Motor neuron (in vitro differentiated cells): ENCODE measurements at places on chromosomes 5 and 9. TPM values are rescaled to one million over a fixed set of nuclear protein-coding genes. Genes with fewer than 3 reads are reported as not detected.

C6 gene
- total RNA-seq: 3.6 TPM in 2 replicates

COL23A1 gene
- 0.10 and 0.22 TPM in 2 replicates for total RNA-seq

P4HA2 gene
- total RNA-seq: 2.8 and 5.1 TPM in 2 replicates

CCL21 gene
- total RNA-seq: 0.44 and 0.76 TPM in 2 replicates

SLC22A4 gene
- 1.5 and 2.1 TPM in 2 replicates for total RNA-seq

CFAP90 gene
- 39.3 and 49.2 TPM in 2 replicates for total RNA-seq

BTNL3 gene
- total RNA-seq: not detected in 2 replicates

CCL27 gene
- total RNA-seq: 1.7 and 1.9 TPM in 2 replicates

SLC34A3 gene
- total RNA-seq: 0.19 and 0.29 TPM in 2 replicates

DNA sequence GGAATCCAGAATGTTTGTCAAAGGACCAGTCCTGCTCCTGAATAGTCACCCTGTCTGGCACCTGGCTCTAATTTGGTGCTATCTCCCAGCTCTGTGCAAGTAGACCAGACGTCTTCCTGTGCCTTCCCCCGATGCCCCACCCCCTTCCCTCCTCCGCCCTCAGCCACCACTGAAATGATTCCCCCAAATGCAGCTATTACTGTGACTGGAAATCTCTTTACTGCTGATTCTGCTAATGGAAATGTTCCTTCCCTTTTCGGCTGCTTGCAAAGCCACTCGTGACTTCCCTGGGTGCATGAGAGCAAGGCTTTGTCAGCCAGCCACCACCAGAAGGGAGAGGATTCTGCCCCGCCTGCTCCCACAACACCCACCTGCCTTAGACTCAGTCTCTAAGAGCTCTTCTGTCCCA lies 11.4 kb downstream of the ASTN2 start:
- peak; percentile 31 for ATAC-seq

GRCh38 chr9:113381909-113382411 lies 5.2 kb upstream of the HDHD3 start:
- no peak for ATAC-seq

DNA sequence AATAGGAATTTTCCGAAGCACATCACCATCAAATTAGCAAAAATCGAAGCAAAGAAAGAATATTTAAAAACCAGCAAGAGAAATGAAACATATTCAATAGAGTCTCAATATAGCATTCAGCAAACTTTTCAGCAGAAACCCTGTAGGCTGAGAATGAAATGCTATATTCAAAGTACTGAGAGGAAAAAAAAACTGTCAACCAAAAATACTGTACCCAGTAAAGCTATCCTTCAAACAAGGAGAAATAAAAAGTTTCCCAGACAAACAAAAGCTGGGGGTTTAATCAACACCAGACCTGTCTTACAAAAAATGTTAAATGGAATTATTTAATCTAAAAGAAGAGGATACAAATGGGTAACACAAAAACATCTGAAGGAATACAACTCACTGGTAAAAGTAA lies 116.0 kb downstream of the TRPM3 start:
- ATAC-seq: no peak

DNA sequence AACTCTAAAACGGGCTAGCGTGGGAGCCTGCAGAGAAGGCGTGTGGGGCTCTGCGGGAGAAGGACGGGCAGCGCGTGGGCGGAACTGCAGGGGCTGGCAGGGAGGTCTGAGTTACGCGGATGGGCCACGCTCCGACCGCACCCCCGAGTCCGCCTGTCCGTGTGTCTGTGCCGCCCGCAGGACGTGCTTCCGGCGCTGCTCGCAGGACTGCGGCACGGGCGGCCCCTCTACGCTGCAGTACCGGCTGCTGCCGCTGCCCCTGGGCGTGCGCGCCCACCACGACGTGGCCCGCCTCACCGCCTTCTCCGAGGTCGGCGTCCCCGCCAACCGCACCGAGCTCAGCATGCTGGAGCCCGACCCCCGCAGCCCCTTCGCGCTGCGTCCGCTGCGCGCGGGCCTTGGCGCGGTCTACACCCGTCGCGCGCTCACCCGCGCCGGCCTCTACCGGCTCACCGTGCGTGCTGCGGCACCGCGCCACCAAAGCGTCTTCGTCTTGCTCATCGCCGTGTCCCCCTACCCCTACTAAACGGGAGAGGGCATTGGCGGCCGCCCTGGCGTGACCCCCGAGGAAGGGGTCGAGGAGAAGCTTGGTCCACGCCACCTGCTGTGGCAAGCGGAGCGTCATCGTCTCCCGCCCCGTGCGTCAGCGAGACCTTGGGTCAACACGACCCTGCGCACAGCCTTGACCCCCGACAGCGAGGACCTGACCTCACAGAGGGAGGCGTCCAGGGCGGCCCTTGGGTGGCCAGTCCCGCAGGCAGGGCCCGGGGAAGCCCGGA lies 11.4 kb upstream of the ASS1 start:
- peak; percentile 78 for ATAC-seq

DNA sequence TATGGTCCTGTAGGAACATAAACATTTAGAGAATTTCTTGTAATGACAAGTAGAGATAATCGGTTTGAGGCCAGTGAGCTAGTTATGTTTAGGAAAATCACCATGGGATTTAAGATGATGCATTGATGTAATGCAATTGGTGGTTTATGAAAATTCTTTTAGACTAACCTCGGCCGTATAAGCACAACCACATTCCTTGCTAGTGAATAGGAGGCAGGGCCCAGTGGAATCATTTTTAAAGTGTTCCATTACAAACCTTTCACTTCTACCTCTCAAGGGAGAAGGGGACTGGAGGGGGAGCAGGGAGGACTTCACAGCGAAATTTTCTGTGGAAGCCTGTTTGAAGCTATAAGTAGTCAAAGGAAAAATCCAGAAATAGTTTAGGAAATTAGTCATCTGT lies 71.8 kb upstream of the NFIL3 start:
- ATAC-seq: peak; percentile 64

- no peak for ATAC-seq
Observed at GRCh38 chr5:134115806-134116175, 1.3 kb downstream of the TCF7 start.

GRCh38 chr9:79409182-79409823 lies 162.5 kb upstream of the TLE4 start:
- ATAC-seq: peak; percentile 55

DNA sequence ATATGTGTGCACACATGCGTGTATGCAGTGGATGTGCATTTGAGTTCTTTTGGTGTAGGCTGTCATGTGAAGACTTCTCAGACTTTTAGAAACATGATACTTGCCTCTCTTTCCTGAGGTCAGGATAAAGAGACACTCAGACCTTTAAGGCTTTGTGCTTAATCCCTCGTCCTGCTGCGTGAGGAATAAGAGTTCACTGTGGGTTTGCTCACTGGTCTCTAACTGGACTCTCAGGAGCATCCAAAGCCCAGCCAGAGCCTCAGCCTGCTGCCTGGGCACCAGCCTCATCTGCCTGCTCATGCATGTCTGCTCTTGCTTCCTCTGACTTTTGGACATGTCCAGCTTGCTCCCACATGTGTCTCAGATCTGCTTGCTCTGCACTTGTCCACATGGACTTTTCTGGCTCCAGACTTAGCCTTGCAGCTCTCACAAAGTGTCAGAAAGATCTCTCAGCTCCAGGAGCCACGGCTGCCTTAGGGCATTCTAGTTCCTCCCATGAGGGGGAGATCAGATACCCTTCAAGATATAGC lies 65.1 kb upstream of the ZNF366 start:
- ATAC-seq: no peak

- ATAC-seq: no peak
Observed at GRCh38 chr5:80744149-80744548, 89.4 kb upstream of the DHFR start.

DNA sequence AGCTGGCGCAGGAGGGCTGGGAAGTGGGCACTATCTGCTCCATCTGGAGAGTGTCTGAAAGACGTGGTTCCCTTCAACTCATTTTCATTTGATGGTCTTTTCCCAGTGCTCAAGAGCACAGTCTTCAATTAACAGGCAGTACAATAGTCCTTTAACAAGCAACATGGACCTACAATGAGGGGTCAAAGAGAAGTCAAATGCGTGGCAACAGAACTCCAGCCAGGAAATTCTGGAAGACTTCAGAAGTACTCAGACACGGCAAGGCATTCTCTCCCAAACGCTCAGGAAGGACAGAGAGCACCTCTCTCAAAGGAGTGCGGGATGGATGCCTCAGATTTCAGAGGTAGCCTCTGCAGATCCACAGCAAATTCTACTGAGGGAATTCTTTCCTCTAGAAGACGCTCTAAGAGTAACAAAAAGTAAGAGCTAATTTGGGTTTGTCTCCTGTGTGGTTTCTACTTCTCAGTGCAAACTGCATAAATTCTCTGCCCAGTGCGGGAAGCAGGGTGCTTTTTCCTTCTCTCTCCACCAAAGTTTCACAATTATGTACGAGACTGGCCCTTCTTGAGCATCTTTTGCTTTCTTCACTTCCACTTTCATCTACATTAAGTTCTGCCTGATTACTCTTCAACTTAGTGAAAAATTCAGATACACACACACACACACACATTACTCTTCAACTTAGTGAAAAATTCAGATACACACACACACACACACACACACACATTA lies 56.4 kb downstream of the LHFPL2 start:
- ATAC-seq: no peak

DNA sequence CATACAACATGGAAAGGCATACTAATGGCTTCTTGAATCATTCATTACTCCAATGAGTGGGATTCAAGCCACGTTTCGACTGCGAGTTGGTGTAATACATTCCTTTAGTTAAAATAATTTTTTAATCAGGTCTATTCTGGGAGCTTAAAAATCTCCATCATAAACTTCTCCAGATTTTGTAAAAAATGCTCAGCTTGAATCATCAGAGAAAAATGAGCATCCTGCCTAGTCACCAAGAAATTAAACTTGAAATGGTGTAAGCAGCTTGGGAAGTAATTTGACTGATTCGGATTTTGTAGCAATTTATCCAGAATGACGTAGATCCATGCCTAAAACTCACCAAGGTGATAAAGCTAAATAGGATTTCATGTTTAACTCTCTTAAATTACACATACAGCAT lies 165.7 kb downstream of the SLCO4C1 start:
- no peak for ATAC-seq

GRCh38 chr5:140868721-140869554 lies at the start of gene PCDHA11:
Gene PCDHA11 (plus strand): TSS chr5:140868957. CDS start chr5:140869104, 147 bp downstream.
- ATAC-seq: peak; percentile 72
